ENCODE measurements at places on chromosomes 13 and 19.
A peak's percentile ranks its signal among the peaks of the same experiment; 100 is the strongest.

DNA sequence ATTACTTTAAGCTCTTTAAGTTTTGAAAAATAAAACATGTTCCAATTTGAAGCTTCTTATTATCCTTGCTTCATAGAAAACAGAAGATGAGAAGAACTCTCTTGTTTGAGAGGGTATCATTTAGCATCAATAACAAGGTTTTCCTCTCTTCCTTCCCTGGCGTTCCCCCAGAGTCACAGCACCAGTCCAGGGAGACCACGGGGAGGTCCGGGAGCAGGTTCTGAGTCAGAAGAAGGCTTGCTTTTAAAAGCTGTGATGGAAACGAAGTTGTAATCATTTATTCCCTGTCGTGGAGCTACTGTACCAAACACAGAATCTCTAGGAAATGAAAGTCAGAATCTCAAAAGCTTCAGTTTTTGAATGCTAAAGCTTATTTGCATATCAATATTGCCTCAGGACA lies 174.0 kb upstream of the LSM14A start:
- no peak for DNase-seq

GRCh38 chr13:37585541-37585940 lies 13.0 kb downstream of the POSTN start:
- no peak for DNase-seq

GRCh38 chr13:21638319-21639282 lies 32.3 kb upstream of the FGF9 start:
- DNase-seq: no peak

DNA sequence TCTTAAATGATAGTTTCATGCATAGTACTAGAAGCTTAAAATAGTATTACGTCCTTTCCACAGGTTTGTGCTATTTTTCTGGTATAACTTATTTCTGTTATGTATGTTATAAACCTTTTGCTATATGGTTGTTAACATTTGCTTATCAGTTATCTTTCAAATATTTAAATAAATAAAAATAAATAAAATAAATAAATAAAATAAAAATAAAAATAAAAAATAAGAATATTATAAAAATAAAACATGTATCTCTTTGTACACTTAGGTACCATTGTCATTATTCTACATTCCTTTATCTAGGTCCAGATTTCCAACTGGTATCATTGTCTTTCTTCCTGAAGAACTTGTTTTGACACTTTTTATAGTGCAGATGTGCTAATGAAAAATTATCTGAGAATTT lies 1310.4 kb upstream of the SLC10A2 start:
- DNase-seq: no peak

DNA sequence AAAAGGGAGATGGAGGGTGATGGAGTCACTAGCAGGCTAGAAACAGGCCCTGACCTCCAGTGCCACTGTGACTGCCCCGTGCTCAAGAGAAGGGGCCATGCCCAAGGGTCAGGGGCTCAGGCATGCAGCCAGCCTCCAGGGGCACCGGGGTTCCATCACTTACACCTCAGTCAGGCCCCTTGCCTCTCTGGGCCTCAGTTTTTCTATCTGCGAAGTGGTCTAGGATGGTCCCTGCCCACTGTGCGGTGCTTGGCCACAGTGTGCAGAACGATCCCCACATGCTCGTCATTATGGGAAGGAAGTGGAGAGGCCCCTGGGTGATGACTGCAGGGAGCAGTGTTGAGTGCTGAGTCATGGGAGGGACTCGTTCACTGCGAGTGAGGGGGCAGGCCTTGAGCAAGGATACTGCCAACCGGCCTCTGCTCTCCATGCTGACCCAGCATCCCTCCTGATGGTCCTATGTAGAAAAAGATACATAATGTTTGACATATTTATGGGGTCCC lies 23.1 kb downstream of the TMED1 start:
- no peak for DNase-seq

GRCh38 chr13:23778002-23778652 lies 111.1 kb downstream of the MIPEP start:
- no peak for DNase-seq

DNA sequence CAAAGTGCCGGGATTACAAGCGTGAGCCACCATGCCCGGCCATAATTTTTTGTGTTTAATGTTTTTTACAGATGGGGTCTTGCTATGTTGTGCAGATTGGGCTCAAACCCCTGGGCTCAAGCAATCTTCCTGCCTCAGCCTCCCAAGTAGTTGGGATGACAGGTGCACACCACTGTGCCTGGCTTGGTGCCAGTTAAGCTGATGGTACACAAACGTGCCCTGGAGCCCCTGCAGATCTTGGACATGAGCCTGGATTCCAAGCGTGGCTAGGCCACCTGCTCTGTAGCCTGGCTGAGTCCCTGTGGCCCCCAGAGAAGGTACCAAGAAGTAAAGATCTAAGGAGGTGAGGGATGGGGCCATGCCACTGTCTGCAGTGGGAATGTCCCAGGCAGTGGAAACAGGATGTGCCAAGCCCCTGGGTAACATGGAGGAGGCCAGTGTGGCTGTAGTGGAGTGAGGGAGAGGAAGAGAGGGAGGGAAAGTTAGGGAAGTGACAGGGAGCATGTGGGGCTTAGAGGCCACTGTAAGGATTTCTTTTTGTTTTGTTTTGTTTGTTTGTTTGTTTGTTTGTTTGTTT lies 7.0 kb downstream of the PRODH2 start:
- no peak for DNase-seq

DNA sequence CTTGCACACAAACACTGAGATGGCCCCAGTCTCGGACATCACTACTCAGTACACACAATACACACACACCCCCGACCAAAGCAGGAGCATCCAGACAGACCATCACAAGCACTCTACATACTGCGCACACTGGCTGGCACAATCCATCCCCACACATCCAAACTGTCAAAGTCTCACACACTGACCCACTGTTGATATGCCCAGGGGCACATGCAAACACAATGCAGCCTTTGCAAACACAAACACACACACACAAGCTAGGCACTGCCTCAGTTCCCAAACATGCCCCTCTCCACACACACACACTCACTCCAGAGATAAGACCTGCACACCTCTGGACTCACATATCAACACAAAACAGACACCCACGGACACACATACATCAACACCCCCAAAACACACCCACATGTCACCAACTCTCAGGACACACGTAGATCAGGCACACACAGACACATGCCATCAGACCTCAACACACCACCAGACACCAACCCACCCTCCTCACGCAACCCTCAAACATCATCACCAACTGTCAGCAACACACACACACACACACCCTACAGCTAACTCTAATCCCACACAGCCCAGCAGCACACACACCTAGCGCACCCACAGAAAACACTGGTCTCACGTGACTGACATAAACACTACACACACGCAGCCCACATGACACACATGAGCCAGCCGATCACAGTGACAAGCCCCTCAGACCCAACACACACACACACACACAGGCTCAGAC lies 1.9 kb downstream of the BBC3 start:
- no peak for DNase-seq

GRCh38 chr13:39035799-39036198 lies 2.1 kb downstream of the PROSER1 start:
- no peak for DNase-seq

- no peak for DNase-seq
Measured at GRCh38 chr13:109412283-109412901, 374.0 kb downstream of the IRS2 start.

DNA sequence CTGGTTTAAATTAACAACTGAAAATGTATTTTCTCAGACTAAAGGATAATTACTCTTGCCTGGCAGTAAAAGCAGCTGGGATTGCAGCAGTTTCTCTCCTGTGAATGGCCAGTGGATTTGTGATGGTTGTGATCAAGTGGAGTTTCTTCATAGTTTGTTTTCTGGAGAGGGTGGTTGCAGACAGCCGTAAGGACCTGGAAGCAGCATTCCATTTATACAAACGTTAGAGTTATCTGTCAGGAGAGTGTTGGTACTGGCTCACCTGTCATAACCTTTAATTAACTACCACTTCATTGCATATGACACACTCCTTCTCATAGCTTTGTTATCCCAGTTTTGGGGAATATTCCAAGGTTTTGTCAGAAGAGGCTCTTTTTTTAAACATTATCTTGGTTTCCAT lies 258.4 kb upstream of the SLC10A2 start:
- DNase-seq: no peak

DNA sequence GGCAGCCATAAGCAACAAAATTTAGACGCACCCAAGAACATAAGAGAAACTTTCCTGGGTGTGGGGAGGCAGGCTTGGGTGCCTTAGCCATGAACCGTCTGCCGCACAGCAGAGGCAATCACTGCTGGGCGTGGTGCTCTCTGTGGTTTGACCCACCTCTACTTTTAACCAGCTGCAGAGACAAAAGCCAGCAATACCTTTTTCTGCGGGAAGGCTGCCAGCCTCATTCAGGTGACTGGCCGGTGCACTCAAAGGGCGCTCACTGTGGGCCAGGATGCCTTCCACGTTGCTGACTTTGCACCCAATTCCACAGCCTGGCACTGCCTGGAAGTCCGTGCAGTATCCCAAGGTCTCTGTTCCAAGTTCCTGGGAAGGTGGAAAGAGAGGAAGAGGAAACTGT lies 69.1 kb downstream of the ATP7B start:
- DNase-seq: no peak

- DNase-seq: peak; percentile 28
Measured at GRCh38 chr13:48580185-48580803, 47.4 kb upstream of the RCBTB2 start.

DNA sequence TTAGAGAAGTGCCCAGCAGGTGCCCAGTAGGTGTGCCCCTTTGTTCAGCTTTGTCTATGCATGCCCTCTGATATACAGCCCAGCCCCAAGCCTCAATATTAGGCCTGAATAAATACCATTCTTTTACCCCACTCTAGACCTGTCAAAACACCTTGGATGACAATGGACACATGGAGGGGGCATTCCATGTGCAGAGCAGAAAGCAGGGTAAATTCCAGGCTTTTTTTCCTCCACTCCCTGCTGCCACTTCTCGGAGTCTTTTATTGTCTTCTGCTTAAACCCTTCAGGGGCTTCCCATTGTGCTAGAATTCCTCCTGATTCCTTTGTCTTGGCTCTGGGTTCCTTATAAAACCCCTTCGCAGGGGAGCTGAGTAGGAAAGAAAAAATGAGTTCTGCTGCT lies 5.8 kb upstream of the FRY start:
- DNase-seq: no peak

DNA sequence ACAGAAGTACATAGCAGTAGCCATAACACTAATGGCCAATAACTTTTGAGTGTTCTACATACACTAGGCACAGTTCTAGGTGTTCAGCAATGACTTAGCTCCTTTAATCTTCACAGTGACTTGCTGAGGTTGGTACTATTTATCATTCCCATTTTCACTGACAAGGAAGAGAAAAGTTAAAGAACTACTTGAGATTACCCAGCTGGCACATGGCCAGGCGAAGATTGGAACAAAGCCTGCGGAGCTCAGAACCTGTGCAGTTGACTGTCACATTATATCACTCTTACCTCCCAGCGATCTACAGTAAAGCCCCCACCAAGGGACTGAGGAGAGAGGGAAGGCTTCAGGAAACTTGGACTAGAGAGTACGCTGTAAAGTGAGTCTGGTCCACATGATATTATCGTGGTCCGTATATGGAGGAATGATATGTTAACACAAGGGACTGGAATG lies 42.4 kb upstream of the WDFY2 start:
- no peak for DNase-seq

DNA sequence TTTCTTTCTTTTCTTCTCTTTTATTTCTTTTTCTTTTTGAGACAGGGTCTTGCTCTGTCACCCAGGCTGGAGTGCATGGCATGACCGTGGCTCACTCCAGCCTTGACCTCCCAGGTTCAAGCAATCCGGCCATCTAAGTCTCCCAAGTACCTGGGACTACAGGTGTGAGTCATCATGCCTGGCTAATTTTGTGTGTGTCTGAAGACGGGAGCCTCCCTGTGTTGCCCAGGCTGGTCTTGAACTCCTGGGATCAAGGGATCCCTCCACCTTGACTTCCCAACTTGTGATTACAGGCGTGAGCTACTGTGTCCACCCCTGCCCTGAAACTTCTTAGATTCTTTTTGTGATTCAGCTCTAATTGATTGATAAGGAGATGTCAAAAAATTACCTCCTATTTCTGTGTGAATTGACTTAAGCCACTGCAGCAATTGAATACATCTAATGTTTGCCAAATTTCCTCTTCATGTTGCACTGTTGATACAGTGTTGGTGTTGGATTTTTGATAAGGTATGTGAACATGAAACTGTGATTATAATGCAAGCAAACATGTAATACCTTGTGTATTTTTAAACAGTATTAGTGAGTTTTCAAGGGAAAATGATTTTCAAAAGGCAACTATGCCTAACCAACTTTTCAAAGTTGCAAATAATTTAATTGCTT lies 22.6 kb downstream of the KLF5 start:
- no peak for DNase-seq

DNA sequence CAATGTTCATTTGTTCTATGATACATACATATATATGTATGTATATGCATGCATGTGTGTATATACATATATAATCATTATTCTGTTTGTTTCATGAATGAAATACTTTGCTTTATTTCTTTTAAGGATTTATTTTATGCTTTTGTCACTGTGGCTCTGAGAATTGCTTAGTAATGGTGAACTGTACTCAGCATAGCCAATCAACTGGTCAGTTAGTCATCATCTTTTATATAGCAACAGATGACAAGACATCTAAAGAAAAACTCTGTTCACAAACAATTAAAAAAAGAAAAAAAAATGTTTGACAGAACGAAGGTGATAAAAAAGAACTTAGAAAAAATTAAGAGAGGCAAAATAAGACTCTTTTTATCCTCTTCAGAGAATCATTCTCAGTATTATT lies 1440.3 kb downstream of the PCDH9 start:
- no peak for DNase-seq

DNA sequence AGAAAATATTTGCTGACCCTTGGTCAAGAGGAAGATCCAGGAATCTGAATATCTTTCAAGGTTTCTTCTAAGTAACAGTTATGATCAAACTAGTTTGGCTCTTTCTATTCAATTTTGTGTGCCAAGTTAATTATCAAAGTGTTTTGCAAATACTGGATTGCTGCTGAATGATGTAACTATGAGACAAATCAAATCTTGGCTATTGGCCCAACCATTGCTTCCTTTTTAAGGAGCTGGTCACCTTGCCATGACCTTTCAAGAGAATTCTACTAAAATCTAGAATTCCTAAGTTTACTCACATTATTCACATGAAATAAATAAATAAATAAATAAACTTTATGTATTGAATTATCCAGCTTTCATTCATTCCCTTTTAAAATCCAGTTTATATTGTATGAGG lies 371.8 kb downstream of the SLITRK6 start:
- DNase-seq: no peak

GRCh38 chr19:7415163-7415856 lies 66.6 kb downstream of the ARHGEF18 start:
- no peak for DNase-seq

DNA sequence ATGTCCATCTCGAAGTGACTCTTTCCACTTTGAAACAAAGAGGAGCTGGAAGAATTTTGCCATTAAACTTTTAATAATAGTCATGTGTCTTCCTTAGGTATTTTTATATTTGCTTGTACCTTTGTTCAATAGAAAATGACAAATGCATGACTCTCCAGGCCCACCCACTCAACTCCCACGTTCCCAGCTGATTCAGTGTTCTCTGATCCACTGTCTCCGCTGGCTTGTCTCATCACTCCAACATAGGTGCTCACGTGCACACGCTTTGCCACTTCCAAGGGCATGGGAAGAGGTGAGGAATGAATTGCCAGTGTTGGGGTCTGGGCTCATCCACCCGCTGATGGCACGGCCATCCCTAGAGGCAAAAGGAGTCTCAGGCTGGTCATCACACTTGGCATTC lies 24.5 kb downstream of the RASL11A start:
- no peak for DNase-seq

- DNase-seq: no peak
Measured at GRCh38 chr19:45218911-45219743, 26.1 kb downstream of the EXOC3L2 start.

GRCh38 chr19:48474084-48474592 lies 5.0 kb downstream of the CYTH2 start:
- no peak for DNase-seq

GRCh38 chr13:24313439-24313838 lies 4.1 kb downstream of the C1QTNF9 start:
- DNase-seq: no peak

Measured in stimulated activated CD8-positive, alpha-beta memory T cell treated with anti-CD3 and anti-CD28 coated beads, Interleukin-4, amount 100 ng/mL, for 1 hour (primary cell).